Globus pallidus (tissue), 1 donor: ENCODE measurements at places on chromosomes 3 and 15.

DNA sequence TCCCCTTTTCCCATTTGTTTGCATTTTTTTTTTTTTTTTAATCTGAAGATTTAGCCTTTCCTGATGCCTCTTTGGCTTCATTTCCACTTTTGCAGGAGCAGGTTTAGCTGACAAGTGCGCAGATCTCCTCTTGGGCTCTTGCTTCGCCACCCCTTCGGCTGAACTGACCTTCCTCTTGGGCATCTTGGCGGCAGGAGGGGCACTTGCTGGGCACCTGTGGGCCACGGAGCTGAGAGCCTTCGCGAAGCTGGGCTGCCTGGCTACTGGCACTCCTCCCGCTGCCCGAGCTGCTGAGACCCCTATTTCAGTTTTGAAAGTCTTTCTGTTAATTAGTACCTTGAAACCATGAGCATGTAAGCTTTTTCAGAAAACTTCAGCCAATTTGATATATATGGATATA, 8.8 kb downstream of the ARL13B start:
- no peak for DNase-seq

DNA sequence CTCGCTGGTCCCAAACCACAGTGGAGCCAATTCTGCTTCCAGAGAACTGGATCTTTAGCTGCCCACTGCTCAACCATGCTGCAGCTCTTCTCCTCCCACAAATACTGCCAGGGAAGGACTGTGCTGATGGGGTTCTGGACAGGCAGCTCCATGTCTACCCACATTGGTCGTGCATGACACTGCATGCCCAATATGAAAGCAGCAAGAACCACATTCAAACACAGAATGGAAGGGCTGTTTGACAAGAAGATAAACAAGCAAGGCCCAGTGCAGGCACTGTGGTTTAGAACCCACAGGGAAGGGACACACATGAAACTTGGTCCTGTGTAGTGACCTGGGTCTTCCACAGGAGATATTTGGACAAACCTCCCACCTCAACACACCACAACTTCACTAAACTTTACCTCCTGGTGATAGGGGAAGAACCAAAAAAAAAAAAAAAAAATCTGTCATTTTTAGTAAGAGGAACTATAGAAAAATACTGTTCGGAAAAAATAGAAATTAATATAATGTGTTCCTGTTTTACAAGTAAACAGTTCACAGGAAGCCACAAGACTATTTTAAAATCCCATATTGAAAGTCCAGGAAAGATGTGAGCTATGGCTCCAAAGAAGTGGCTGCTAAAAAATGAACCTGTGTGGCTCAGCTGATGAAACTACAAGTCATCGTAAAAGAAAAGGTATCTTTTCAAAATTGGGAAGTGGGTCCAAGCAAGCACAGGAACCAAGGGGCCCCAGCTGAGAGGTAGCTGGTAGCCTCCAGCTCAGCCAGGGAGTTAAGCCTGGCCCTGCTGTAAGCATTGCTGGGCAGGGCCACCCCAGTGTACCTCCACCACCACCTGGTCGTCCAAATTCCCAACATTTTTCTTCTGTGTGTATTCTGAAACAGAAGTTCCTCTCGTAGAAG, 77.7 kb upstream of the ACAN start:
- DNase-seq = no peak

GRCh38 chr3:37751967-37752648, 109.6 kb upstream of the CTDSPL start:
- no peak for DNase-seq

DNA sequence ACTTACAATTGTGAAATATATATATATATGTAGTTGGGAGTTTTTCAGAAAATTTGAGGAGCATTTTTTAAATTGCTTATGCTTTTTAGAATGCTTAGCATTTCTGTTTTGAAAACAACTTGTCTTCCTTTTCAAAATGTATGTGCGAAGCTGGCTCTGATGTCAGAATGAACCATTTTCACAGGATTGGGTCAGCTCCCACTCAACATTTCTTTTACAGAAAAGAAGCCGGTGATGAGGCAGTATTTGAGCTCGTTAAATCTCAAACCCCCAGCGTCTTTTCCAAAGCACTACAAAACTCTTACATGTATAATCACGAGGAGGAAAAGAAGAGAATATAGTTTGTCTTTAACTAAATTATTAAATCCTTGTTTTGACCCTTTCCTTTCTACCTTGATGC, 225.4 kb downstream of the MEIS2 start:
- no peak for DNase-seq

DNA sequence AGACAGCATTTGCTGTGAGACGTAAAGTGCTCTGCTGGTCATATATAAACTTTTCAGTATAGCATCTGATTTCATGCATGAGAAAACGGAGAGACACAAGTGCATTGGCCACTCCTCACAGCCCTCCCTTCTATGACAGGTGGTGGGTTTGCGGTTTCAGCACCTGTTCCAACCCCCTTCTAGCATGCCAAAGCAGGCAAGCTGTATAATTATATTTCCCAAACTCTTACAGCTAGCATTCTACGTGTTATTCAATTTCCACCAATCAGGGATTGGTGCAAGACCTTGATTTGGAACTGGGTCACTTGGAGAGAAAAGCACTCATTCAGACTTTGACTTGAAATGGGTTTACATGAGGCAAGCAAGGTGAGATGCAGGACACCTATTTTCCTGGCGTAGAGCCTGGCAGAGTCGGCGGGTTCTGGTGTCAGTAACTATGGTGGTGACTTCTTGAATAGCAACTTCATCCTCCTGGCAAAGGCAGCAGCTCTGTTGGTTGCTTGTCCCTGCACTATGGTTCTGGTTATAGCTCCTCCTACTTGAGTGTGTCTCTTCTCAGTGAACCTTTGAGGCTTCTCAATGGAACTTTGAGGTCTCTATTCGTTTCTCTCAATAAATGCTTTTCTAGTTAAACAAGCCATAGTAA, 356.5 kb downstream of the TBL1XR1 start:
- DNase-seq = no peak

- DNase-seq = no peak
These were observed 56.9 kb upstream of the SKOR1 start for GRCh38 chr15:67768313-67768977.
